Caco-2 (cell line): ENCODE measurements at places on chromosomes 13 and 19.

DNA sequence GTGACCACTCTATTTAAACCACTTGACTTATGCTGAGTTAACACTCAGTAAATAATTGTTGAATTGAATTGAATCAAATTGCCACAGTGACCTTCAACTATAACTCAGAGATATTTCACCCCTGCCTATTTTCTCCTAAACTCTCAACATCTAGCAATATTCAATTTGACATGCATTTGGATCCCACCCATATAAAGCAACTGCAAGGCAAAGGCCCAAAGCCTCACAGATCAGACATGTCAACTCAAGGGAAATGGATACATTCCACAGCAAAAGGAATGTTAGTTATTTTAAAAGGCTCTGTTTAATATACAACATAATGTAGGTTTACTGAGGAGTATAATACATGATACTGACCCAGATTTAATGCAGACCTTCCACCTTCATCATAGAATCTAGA, 107.4 kb downstream of the KCTD12 start:
- no peak for DNase-seq

GRCh38 chr13:27523346-27524073, 73.1 kb upstream of the MTIF3 start:
- no peak for DNase-seq

- no peak for DNase-seq
Measured at GRCh38 chr13:110445183-110445582, 116.3 kb downstream of the RAB20 start.

GRCh38 chr13:114140906-114141250, 8.5 kb upstream of the RASA3 start:
- no peak for DNase-seq

- DNase-seq = no peak
Measured at GRCh38 chr19:15919243-15919642, 15.1 kb downstream of the CYP4F11 start.

DNA sequence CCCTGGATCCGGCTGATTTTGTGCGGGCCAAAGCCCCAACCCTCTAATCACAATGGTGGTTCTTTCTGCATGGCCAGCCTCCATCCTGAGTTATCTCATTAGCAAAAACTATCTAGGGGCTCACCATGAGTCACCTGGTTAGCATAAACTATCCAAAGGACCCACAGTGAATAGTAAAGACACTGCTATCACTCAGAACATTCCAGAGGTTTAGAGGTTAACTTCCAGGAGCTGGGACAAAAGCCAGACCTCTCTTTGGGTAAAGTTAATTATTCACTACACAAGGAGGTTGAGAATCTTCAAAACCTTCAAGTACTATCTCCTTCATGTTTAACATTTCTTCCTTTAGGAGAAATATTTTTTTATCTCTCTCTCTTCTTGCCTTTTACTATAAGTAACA, 18.8 kb upstream of the PPP5C start:
- DNase-seq = no peak

GRCh38 chr19:53898636-53899341, 10.3 kb upstream of the CACNG7 start:
- no peak for DNase-seq

DNA sequence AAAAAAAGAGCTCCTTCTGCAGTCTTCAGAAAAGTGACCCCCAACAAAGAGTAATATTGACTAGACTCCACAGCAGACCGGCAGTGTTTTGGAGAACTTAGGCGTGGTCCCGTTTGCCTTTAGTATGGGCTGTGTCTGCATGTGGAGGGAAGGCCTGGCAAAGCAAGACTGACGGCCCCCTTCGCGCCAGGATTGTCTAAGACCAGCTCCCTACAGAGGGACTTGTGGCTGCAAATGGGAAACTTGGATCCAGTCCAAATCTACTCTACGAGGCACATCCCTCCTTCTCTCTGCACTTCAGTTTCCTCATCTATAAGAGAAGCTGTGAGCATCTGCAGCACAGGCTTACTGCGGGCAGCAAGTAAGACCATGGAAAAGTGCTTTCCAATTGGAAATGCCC, 350.0 kb downstream of the ZNF536 start:
- no peak for DNase-seq

DNA sequence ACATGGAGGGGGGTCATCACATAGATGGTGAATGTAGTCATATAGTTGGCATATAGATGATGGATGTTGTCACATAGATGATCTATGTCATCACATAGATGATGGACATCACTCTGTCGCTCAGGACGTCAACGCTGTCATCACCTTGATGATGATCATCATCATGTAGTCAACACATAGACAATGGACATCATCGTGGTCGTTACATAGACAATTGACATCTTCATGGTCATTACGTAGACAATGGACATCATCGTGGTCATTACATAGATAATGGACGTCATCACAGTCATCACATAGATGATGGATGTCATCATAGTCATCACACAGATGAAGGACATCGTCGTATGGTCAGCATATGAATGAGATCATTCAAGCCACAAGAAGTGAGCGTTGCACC, 28.6 kb upstream of the SLC15A1 start:
- DNase-seq = no peak

DNA sequence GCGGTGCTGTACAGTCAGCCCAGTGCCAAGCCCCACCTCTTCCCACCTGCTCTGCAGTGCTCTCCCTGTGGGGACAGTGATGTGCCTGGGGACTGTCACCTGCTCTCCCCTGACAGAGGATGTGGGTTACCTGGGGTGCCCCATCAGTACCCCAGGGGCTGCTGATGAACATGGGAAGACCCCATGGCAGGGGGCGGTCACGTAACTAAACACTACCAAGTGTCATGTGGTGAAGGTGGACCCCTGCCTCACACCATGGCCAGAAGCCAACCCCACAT, 12.7 kb downstream of the KDM4B start:
- no peak for DNase-seq

- DNase-seq = no peak
Measured at GRCh38 chr19:52028780-52029123, 573 bp upstream of the ZNF614 start.

DNA sequence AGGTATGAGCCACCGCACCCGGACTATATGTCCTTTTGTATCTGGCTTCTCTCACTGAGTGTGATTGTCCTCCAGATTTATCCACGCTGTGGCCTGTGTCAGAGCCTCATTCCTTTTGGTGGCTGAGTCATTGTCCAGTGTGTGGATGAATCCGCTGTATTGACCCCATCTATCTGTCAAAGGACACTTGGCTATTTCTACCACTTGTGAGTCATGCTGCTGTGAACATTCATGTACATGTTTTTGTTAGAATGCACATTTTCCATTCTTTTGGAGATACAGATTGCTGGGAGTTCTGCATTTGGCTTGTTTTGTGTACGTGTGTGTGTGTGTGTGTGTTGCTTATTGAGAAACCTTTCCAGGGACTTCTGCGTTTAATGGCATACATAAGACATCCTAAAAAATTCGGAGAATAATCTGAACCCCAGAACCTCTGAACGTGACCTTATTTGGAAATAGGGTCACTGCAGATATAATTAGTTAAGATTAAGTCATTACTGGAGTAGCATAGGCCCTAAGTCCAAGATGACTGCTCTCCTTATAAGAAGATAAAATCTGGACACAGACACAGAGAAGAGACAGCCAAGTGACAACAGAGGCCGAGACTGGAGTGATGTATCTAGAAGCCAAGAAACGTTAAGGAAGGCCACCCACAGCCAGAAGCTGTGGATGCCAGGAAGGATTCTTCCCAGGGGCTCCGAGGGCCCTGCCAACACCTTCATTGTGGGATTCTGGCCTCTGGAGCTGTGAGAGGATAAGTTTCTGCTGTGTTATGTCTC, 4.9 kb upstream of the GIPC3 start:
- no peak for DNase-seq

DNA sequence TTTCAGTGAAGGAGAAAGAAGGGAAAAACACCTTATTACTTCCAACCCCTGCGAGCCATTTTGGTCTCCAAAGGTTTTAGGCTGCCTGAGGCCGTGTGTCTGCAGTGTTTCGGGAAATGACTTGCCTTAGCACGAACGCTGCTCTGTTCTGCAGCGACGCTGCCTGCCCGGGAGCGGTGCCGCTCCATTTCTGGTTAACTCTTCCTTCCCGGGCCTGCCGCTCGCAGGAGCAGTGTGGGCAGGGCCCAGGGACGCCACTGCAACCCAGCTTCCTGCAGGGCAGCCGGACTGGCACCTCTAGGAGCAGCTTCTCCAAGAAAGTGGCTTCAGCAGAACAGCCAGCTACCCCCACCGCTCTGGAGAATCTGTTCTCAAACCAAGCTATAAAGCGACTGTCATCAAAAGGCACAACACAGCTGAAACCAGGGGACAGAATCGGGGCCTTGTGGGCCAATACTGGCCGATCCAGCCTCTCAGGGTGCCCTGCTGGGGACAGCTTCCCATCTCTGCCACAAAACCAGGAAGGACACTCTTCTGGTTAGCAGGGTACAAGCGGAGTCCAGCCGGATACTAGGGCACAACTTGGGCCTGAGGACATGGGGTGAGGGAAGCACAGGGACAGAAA, 72.2 kb downstream of the KCTD15 start:
- no peak for DNase-seq

DNA sequence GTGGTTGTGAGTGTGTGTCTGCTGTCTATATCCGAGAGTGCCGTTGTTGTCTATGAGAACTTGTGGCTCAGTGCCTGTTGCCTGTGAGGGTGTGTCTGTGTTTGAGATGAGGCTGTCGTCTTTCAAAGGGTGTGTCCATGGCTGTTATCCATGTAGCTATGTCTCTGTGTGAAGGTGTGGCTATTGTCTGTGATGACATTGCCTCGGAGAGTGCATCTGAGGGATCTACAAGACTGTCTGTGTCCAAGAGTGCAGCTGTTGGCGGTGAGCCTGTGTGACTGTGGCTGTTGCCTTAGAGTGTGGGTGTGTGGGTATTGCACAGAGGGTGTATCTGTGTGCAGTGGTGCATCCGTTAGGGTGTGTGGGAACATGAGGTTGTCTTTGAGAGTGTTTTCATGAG, 4.9 kb downstream of the NUMBL start:
- no peak for DNase-seq

GRCh38 chr19:12767150-12767549, 8.2 kb downstream of the HOOK2 start:
- DNase-seq = no peak

DNA sequence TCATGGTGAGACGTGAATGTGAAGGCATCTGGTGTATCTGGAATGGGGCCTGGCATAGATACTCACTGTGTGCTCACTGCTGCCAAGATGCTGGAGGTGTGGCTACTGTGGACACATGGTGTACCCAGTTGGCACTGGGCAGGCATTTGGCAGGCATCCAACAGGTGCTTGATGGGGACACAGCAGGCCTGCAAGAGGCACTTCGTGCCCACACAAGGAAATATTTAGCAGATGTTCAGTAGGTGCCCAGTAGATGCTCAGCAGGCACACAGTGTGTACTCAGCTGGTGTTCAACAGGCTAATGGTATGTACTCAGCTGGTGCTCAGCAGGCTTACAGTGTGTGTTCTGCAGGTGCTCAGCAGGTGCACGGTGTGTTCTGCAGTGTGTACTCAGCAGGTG, 14.2 kb downstream of the CRTC1 start:
- DNase-seq = no peak

GRCh38 chr13:110228936-110229904, 77.7 kb downstream of the COL4A1 start:
- no peak for DNase-seq

- DNase-seq = no peak
Measured at GRCh38 chr13:66344805-66345517, 885.2 kb downstream of the PCDH9 start.

DNA sequence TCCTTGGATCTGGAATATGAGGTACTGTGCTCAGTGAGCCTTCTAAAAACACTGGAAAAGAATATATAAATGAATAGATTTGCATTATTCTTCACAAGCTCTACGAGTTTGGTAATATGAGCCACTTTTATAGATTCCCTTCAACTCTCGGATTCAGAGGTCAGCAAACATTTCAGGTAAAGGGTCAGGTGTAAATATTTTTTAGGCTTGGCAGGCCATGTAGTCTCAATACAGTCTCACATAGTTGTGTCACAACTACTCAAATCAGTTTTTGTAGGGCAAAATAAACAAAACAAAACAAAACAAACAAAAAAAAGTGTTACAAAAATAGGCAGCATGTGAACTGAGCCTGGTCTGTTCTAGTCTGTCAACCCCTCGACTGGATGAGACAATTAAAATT, 57.4 kb downstream of the PSPC1 start:
- DNase-seq = no peak

- DNase-seq = peak; percentile 35
Measured at GRCh38 chr19:33400856-33401682, 27.6 kb downstream of the CEBPG start.

- no peak for DNase-seq
Measured at GRCh38 chr19:51143486-51143885, 1.4 kb downstream of the SIGLEC7 start.

DNA sequence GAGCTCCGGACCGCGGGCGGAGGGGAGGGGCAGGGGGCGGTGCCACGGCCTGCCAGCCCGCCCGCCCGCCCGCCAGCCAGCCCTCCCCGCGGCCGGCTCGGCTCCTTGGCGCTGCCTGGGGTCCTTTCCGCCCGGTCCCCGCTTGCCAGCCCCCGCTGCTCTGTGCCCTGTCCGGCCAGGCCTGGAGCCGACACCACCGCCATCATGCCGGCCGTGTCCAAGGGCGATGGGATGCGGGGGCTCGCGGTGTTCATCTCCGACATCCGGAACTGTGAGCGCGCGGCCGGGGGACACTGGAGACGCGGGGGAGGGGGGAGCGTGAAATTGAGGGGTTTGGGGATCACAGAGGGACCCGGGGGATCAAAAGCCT, at the start of gene AP2A1:
AP2A1 (plus strand) TSS at position 72 of the 370 bp plus-strand sequence; CDS start at position 205, 133 bp downstream.
- no peak for DNase-seq

GRCh38 chr13:33723365-33723764, 94.6 kb upstream of the RFC3 start:
- no peak for DNase-seq

DNA sequence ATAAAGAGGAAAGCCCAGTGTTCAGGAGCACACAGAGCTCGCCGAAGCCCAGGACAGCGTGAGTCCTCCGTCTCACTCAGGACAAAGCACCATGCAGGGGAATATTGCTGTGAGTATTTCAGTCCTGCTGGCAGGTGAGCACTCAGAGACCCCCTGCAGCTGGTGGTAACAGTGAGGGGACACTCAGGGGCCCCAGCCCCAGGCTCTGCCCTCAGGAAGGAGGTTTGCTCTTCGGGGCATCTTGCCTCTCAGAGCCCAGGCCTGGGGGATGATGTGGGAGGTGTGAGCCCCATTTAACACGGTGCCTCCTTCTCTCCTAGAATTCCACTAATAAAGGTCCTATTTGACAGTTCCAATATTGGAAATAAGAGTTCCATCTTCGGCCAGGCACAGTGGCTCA, 14.8 kb downstream of the LILRA1 start:
- DNase-seq = no peak

- no peak for DNase-seq
Measured at GRCh38 chr13:73074014-73074413, 15.2 kb downstream of the KLF5 start.

- DNase-seq = no peak
Measured at GRCh38 chr19:879711-880438, 13.1 kb downstream of the MED16 start.

DNA sequence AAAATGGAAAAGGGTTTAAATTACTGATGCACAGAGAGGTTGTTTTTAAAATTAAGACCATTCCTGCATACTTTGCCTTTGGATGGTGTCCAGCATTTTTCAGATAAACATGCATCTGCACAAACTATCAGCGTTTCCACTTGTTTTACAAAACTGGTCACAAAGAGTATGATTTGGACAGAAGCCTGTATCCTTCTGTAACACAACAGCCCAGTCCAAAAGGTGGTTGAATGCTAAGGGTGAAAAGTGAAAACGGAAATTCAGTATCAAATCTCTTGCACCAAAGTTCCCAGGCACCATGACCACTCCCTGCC, 21.7 kb upstream of the DOCK9 start:
- no peak for DNase-seq
